Right renal cortex interstitium (tissue), 3 donors: ENCODE measurements at places on chromosomes 6 and 20.

- no peak for DNase-seq
Measured at GRCh38 chr6:166466178-166467122, 83.7 kb upstream of the MPC1 start.

- DNase-seq, result no peak
Measured at GRCh38 chr6:170355661-170356060, 49.1 kb downstream of the FAM120B start.

DNA sequence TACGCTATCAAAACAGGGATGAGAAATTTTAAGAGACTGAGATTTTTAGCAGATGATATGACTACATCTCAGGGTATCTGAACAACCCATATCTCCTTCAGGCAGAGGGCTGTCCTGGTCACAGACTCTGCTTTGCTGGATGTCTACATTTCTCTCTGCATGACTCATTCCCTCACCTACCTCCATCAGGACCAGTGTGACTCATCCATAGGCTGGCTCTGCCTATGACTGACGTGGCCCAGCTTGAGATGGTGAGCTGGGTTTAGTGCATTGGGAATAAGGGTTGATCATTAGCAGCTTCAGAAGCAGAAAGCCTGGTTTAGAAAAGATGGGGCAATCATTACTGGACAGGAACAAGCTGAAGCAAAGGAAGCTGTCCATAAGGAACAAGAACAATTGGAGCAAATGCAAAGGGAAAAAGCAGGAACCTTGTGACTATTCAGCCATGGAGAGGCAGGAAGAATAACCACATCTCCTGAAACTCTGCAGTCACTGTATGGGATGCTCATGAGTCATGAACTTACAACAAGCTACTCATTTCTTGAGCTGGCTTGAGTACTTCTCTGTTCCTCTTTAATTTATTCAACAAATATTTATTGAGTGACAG, 86.4 kb upstream of the CBLN4 start:
- no peak for DNase-seq

DNA sequence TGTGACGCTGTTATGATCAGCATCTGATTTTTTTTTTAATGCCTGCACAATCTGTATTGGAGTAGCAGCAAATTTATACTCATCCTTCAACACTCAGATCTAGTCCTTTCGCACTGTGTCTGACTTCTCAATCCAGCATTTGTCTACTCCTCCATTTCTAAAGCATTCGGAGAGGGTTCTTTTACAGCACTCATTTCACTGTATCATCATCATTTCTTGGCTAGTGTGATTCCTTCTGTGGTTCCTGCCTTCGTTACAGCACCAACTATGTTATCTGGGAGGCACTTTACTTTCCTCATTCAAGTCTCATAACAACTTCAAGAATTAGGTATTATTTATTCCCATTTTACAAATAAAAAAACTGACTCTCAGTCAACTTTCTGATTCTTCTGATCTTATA, 18.0 kb downstream of the NUDT3 start:
- no peak for DNase-seq

- no peak for DNase-seq
Measured at GRCh38 chr6:49919935-49920644, 43.9 kb downstream of the DEFB114 start.

GRCh38 chr6:114592506-114592905, 249.7 kb upstream of the HS3ST5 start:
- no peak for DNase-seq

GRCh38 chr20:23020230-23021018, 14.7 kb upstream of the SSTR4 start:
- DNase-seq, result no peak

DNA sequence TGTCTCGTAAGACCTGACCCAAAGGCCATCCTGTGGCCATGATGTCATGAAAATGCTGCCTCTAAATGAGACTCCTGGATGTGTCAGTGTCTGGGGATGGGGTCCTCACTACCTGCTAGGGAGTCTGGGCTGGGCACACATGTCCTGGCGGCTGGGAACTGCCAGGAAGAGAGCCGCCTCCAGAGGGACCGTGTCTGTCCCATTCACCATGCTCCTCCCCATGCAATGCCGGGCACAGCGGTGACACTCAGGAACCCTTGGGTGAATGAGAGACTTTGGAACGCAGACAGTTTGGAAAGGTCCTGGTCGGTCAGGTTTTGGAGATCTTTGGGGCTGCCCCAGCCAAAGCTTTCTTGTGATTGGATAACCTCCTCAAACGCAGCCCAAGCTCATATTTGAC, 40.1 kb upstream of the GTSF1L start:
- DNase-seq, result no peak

GRCh38 chr6:127484212-127484863, 25.1 kb upstream of the KIAA0408 start:
- DNase-seq, result no peak

GRCh38 chr6:113560376-113560775, 296.8 kb upstream of the MARCKS start:
- DNase-seq, result no peak

- no peak for DNase-seq
Measured at GRCh38 chr6:165825256-165825815, 162.3 kb upstream of the PDE10A start.

DNA sequence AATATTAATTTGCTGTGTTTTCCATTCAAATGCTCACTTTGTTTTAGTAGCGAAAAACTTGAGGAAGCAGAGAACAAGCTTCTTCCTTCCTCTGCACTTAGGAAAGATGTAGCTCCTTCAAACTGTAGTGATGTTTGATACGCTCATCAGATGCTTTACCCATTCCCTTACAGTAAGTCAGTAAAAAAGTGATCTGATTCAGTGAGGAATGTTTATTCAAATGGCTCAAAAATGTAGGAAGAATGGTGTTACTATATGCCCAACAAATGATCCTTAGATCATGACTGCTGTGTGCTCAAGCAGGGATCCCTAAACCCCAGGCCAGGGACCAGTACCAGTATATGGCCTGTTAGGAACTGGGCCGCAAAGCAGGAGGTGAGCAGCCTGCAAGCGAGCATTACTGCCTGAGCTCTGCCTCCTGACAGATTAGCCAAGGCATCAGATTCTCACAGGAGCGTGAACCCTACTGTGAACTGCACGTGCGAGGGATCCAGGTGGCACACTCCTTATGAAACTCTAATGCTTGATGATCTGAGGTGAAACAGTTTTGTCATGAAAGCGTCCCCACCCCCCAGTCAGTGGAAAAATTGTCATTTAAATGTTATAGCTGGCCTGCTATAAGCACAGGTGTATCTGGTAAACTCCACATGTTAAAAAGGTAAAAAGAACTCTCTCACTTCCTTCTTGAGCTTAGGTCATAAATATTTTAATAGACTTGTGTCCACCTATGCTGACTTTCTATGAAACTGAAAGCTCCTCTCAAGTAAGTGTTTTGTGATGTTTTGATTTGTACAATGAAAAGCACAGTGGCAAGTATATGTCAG, 187.2 kb downstream of the FOXC1 start:
- DNase-seq, result no peak

DNA sequence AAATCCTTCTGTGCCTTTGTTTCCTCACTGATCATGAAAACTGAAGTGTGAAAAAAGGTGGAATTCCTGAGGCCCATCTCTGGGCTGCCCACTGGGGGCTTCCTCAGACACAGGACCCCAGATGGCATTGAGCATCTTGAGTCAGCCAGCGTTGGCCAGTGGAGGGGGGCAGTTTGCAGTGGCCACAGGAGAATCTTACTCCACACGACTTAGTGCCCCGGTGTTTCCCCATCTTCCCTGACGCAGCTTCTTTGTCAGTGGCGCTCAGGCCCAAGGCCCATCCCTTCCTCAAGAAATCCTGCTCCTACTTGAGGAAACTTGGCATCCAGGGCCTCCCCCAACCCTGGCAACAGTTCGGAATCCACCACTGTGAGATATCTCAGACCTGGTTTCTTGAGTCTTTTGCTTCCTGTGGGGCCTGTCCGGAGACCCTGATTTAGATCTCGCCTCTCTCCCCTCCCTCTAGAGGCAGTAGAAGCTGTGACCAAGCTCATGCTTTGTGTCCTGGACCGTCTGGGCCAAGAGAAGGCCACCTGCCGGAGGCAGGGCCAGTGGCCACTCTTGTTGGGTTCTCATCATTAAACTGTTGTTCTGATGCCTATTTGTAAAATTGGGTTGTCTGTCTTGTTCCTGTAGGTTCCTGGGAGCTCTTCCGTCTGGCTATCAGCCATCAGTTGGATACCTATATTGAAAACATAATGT, 20.2 kb upstream of the DLGAP4 start:
- no peak for DNase-seq

DNA sequence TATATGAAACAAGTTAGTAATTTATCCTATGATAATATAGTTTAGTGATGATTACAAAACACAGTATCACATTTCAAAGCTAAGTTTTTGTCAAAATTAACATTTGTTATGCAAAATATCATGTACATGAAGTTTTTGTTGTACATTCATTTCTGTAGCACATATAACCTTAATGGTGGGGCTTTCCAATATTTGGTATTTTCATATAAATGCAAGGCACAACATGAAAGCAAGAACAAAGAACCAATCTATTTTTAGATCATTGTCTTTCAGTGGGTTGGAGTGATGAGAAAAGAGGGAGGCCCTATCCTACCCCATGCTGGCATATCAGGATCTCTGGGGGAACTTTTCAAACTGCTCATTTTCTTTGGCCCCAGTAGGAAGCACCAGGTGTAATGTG, 53.4 kb downstream of the FAM83B start:
- no peak for DNase-seq

- peak; percentile 53 for DNase-seq
Measured at GRCh38 chr6:100116411-100117194, 122.6 kb upstream of the MCHR2 start.

DNA sequence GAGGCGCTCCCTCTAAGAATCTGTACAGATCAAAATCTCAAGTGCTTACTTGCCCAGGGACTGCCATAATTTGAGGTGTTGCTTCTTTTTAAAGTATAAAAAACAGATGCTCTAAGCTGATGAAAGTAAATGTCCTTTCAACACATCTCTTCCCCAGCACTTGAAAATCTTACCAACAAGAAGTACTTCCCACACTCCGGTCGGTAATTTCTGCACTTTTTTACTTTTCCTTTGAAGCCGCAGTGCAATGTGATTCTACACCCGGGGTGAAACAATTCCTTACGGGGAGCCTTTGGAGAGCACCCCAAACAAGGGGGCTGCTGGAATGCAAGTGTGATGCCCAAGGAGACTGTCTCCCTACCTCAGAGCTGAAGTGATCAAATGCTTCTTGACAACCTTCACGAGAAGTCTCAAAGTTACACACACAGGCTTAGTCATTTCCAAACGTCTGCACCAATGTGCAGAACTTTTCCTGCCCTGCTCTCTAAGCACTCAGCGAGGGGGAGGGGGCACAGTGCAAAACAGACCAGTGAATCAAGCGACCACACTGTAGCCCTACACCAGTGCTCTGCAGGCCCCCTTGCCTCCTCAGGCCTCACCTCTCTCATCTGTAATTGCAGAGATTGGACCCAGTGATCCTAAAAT, 56.7 kb downstream of the ATXN1 start:
- DNase-seq, result no peak

- DNase-seq, result no peak
Measured at GRCh38 chr6:170522565-170523183, 30.4 kb downstream of the PSMB1 start.

DNA sequence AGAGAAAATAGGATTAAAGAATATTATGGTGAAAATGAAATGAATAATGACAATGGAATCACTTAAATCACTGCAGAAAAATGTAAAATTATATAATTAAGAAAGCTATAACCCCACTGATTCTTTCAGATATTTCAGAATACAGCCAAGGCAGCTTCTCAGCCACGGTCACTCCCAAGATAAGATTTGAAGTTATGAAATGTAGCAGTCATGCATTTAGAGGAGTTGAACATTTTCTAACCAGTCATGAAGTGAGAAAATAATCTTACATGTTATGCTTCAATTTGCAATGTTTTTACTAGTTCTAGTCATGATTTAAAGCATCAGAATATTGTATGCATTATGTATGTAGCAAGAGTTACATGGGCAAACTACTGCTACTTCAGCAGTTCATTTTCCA, 13.3 kb upstream of the PLCB1 start:
- DNase-seq, result no peak

GRCh38 chr6:164303102-164303964, 888.8 kb downstream of the QKI start:
- no peak for DNase-seq

DNA sequence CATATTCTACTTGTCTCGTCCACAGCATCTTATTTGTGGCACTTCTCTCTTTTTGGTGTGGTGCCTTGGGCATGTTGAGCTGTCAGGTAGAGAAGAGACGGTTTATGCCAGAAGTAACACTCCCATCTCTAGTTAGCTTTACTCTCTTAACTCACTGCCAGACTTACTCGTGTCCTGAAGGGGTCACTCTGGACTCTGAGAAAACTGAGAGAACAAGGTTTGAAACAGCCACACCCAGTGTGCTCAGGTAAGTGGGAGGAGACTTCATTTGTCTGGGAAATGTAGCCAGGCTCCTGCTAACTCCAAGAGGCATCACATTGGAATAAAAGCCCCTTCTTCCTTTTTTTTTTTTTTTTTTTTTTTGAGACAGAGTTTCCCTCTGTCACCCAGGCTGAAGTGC, 360.8 kb downstream of the QKI start:
- no peak for DNase-seq

DNA sequence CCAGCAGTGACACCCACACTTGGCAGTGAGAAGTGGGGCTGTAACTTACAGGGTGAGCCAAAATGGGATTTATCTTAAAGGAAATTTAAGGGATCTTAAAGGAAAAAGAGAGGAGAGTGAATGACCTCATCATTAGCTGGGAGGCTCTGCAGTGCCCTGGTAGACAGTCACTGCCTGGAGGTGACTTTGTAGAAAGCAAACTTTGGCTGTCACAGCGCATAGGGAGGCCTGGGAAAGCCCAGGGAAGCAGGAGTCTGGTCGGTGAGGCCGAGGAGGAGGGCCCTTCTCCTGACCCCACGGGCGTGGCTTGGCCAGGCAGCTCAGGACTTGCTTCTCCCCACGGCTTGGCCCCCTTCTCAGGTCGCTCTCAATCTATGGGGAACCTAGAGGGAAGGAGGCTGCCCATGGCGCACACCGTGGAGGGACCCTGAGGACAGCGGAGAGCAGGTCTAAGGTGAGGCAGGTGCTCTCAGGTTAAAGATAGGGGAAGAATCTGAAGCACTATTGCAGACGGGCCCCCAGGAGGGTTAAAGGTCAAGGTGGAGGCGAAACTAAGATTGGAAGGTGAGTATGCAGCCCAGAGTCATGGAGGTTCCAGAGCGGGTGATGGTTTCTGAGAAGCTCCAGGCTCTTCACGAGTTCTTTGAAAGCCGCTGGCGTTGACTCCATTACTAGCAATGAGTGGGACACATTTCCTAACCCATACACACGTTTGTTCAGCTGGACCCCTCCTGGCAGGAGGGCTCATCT, 15.6 kb upstream of the RIPK1 start:
- DNase-seq, result no peak

DNA sequence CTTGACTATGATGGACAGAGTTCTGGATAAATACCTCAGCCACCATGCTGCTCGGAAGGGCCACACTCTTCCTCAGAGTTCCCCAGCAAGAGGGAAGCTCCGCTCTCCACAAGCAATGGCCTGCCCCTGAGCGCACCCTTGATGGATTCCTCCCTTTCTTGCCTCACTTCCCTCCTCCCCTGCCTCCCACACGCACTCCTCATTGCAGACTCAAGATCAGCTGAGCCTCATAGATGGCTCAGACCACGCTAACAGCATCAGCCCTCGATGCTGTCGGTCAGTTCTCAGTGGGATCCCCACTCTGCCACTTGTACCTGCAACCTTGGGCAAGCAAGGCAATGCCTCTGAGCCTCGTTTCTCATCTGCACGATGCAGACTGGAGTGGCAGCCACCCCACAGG, 123.3 kb downstream of the BMP7 start:
- no peak for DNase-seq

GRCh38 chr6:168128631-168129291, 49.7 kb upstream of the FRMD1 start:
- no peak for DNase-seq
